ENCODE measurements at places on chromosomes 11 and 22. TPM values are rescaled to one million over a fixed set of nuclear protein-coding genes. Genes with fewer than 3 reads are reported as not detected.

The MRGPRX1 gene
- not detected for total RNA-seq

The SHANK3 gene
- 4.3 TPM for total RNA-seq

The MUC6 gene
- not detected for total RNA-seq

DNA sequence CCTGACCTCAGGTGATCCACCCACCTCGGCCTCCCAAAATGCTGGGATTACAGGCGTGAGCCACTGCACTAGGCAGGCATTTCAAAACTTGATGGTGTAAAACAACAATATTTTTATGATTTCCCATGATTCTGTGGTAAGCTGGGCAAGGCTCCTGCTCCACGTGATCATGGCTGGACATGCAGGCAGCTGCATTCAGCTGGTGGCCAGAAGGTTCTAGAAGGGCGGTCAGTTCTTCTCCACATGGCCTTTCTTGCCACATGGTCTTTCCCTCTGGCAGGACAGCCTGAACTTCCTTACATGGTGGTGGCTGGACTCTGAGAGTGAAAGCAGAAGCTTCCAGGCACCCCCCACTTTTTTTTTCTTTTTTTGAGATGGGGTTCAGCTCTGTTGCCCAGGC, 9.9 kb upstream of the RASD2 start:
- H3K27me3 ChIP-seq = peaks cover 5% of the 10 kb centered on the region
- DNase-seq = no peak
- H3K36me3 ChIP-seq = no peaks in the 10 kb centered on the region
- no peak overlapping the region for H3K4me3 ChIP-seq

The ACRV1 gene
- not detected for total RNA-seq

DNA sequence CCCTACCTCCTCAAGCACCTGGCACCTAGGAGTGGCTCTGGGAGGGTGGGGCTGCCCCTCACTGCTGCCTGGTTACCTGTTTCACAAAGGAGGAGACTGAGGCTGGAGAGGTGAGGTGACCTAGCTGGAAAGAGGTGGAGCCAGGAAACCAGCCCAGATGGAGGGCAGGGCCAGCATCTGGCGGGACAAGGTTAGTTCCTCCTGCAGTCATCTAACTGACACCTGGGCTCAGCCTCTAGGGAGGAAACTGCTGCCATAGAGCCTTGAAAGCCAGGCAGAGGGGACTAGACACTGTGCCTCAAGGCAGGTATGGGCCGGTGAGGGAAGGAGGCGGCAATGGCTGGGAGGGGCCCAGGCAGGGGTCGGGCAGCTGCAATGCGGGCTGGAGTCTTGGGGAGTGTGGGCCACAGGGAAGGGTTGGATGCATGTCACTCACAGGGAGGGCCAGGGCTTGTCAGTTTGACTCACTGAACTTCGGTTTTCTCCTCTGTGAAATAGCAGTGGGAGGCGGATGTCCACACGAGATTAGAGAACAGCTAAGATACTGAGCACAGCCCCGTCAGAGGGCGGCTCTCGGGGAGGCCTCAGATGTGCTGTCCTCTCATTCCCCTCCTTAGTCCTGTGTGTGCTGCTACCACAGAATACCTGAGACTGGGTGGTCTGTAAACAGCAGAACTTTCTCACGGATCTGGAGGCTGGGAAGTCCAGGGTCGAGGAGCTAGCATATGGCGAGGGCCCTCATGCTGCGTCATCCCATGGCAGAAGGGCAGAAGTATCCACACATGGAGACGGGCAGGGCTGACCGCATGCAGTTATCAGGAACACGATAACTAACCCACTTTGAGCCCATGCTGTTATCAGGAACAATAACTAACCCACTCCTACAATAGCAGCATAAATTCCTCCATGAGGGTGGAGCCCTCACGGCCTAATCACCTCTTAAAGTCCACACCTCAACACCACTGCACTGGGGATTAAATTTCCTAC, 16.1 kb downstream of the MGAT3 start:
- H3K4me3 ChIP-seq = no peak overlapping the region
- H3K4me1 ChIP-seq = peaks cover 74% of the 10 kb centered on the region
- peak overlapping the region; percentile 29 for H3K27ac ChIP-seq

The DDX25 gene
- 0.35 TPM for total RNA-seq

- no peak for DNase-seq
- peak overlapping the region; percentile 69 for H3K4me3 ChIP-seq
- H3K27me3 ChIP-seq = no peaks in the 10 kb centered on the region
- H3K36me3 ChIP-seq = peaks cover 14% of the 10 kb centered on the region
- peaks cover 10% of the 10 kb centered on the region for H3K4me1 ChIP-seq
These were observed 566 bp downstream of the INTS4 start for GRCh38 chr11:77993902-77994301.

GRCh38 chr11:11498195-11498594, 123.6 kb downstream of the GALNT18 start:
- no peak overlapping the region for H3K27ac ChIP-seq
- no peaks in the 10 kb centered on the region for H3K27me3 ChIP-seq
- peaks cover 18% of the 10 kb centered on the region for H3K4me1 ChIP-seq
- H3K36me3 ChIP-seq = no peaks in the 10 kb centered on the region
- no peak overlapping the region for H3K4me3 ChIP-seq
- DNase-seq = no peak

DNA sequence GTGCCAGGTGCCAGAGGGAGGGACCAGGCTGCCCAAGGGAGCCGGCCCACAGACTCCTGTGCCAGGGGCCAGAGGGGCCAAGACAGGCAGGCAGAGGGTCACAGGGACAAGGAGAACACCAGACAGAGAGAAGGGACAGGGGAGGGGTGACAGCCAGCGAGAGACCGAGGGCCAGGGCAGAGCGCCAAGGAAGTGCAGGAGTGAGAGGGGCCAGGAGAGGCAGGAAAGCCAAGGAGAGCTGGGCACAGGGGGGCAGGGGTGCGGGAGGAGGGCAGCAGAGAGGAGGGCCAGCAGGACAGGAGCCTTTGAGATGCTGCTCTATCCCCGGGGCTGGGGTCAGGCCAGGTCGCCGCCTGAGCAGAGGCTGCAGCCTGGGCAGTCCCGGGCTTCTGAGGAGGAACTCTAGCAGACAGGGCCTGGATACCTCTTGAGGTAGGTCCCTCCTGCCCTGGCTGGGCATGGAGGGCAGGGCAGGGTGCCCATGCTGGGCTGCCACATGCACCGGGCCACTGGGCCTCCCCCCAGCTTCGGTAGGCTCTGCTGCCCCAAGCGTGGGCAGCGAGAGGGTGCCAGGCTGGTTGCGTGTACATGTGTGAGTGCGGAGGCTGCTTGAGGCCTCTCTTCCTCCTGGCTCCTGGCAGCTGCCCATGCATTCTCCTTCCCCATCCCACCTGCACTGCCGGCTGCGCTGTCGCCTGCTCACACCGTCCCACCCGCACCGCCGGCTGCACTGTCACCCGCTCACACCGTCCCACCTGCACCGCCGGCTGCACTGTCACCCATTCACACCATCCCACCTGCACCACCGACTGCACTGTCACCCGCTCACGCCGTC, 12.2 kb downstream of the LSP1 start:
- peak overlapping the region; percentile 6 for H3K4me3 ChIP-seq
- peak overlapping the region; percentile 59 for H3K27ac ChIP-seq
- no peaks in the 10 kb centered on the region for H3K36me3 ChIP-seq
- H3K27me3 ChIP-seq = no peaks in the 10 kb centered on the region

DNA sequence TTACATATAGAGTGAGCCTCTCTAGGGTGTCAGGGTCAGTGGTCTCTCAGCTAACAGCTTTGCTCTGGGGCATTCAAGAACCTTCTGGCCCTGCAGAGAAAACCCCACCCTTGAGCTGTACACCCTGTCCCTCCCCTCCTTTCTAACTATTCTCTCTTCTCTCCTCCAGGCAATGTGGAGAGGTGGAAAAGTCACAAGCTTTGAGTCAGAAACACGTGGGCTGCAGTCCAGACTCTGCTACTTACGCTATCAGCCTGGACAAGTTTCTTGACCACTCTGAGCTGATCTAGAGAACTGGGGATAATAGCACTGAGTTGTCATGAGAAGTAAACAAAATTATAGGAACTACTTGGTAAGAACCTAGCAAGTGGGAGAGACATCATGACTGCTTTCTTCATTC, 10.7 kb upstream of the FAM83F start:
- DNase-seq = no peak
- no peak overlapping the region for H3K4me3 ChIP-seq
- no peak overlapping the region for H3K27ac ChIP-seq
- no peaks in the 10 kb centered on the region for H3K4me1 ChIP-seq
- H3K36me3 ChIP-seq = no peaks in the 10 kb centered on the region
- peaks cover 26% of the 10 kb centered on the region for H3K27me3 ChIP-seq

The PNPLA5 gene
- total RNA-seq = not detected

DNA sequence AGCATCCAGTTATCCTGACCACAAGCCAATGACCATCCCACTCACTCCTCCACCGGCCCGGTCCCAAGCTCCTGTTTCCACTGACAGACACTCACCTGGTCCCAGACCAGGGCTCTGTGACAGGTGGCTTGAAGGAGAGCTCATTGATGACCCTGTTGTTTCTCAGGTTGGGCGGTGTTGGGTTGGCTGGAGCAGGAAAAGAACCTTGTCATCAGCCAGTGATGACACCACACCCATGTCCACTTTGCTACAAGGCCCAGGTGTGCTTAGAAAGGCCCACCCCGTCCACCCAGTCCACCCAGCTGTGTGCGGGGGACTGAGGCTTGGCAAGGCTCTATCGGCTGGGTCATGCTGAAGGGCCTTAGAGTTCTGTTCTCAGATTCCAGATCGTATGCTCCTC, 42.9 kb downstream of the GAB4 start:
- H3K27ac ChIP-seq = no peak overlapping the region
- H3K36me3 ChIP-seq = no peaks in the 10 kb centered on the region
- no peak overlapping the region for H3K4me3 ChIP-seq
- no peaks in the 10 kb centered on the region for H3K27me3 ChIP-seq
- H3K4me1 ChIP-seq = no peaks in the 10 kb centered on the region
- DNase-seq = no peak

GRCh38 chr11:18501629-18502028, 25.1 kb downstream of the TSG101 start:
- H3K4me1 ChIP-seq = no peaks in the 10 kb centered on the region
- DNase-seq = no peak
- peaks cover 28% of the 10 kb centered on the region for H3K36me3 ChIP-seq

- H3K36me3 ChIP-seq = no peaks in the 10 kb centered on the region
- H3K4me3 ChIP-seq = no peak overlapping the region
- peaks cover 3% of the 10 kb centered on the region for H3K27me3 ChIP-seq
- peak overlapping the region; percentile 31 for H3K27ac ChIP-seq
These were observed 45.3 kb upstream of the SHISAL1 start for GRCh38 chr22:44357966-44358465.

DNA sequence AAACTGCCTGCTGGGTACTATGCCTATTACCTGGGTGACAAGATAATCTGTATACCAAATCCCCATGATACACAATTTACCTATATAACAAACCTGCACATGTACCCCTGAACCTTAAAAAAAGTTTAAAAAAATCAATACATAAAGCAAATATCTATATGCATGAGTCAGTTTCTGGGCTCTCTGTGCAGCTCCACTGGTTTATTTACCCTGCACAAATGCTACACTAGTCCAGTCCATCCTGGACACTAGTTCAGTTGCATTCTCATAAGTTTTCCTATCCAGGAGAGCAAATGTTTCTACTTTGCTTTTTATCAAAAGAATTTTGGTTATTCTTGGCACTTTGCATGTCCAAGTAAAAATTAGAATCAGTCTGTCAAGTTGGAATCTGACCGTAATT, 99.8 kb upstream of the OLFML1 start:
- H3K4me3 ChIP-seq = no peak overlapping the region
- H3K27ac ChIP-seq = no peak overlapping the region
- no peaks in the 10 kb centered on the region for H3K27me3 ChIP-seq

- no peaks in the 10 kb centered on the region for H3K36me3 ChIP-seq
- H3K27me3 ChIP-seq = no peaks in the 10 kb centered on the region
- no peak for DNase-seq
These were observed 769.4 kb downstream of the DLG2 start for GRCh38 chr11:84857746-84858145.

DNA sequence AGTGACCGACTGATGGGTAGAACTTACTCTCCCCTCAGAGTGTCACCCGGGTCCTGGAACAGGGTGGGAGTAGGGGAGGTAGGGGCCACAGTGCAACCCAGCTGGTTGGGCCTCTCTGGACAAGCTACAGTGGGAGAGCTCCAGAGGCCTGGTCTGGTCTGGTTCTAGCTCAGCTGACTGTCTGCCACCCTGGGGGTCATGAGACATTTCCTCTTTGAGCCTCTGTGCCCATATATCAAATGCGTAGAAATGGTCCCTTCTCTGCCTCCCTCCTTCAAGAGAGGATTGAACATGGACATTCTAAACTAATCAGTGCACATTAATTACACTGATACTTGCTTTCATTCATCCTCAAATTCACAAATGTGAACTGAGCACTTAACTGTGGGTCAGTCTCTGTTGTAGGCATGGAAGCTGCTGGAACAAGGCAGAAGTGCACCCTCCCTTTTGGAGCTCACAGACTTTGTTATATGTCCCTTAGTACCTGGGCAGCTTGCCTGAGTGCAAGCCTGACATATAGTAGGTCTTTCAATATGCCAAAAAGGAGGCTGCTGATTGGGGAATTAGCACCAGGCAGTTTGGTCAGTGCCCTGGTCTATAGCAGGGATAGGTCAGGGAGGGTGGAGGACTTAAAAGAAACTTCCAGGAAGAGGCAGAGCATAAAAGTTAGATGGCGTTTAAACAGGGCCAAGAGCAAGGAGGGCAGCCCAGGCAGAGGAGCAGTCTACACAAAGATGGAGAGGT, 25.7 kb downstream of the ARHGEF17 start:
- no peaks in the 10 kb centered on the region for H3K27me3 ChIP-seq
- H3K36me3 ChIP-seq = peaks cover 5% of the 10 kb centered on the region
- peaks cover 59% of the 10 kb centered on the region for H3K4me1 ChIP-seq
- H3K27ac ChIP-seq = peak overlapping the region; percentile 96

- H3K27me3 ChIP-seq = no peaks in the 10 kb centered on the region
- no peak overlapping the region for H3K4me3 ChIP-seq
- no peak overlapping the region for H3K27ac ChIP-seq
These were observed 57.5 kb downstream of the PTPRJ start for GRCh38 chr11:48037709-48038468.

The TREH gene
- under 0.01 TPM for total RNA-seq

DNA sequence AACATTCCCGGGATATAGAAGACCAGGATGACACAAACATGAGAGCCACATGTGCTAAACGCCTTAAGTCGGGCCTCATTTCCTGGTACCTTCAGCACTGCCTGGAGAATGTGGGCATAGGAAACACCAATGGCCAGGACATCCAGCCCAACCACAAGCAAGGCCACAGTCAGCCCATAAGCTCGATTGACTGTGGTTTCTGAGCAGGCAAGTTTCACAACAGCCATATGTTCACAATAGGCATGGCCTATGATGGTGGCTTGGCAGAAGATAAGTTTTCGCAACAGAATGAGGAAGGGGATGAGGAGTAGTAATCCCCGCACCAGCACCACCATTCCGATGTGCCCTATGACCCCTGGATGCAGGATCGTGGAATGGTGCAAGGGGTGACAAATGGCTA, 26.9 kb upstream of the OR56A1 start:
- no peak for DNase-seq
- no peaks in the 10 kb centered on the region for H3K36me3 ChIP-seq
- H3K27me3 ChIP-seq = no peaks in the 10 kb centered on the region
- H3K4me1 ChIP-seq = no peaks in the 10 kb centered on the region

- H3K36me3 ChIP-seq = no peaks in the 10 kb centered on the region
- no peak overlapping the region for H3K4me3 ChIP-seq
- H3K4me1 ChIP-seq = no peaks in the 10 kb centered on the region
- no peaks in the 10 kb centered on the region for H3K27me3 ChIP-seq
- no peak for DNase-seq
These were observed 291.8 kb upstream of the DDI1 start for GRCh38 chr11:103744496-103745153.

The LRP4 gene
- total RNA-seq = 11.1 TPM
